ENCODE measurements at places on chromosomes 2 and 18.
A peak's percentile ranks its signal among the peaks of the same experiment; 100 is the strongest.

DNA sequence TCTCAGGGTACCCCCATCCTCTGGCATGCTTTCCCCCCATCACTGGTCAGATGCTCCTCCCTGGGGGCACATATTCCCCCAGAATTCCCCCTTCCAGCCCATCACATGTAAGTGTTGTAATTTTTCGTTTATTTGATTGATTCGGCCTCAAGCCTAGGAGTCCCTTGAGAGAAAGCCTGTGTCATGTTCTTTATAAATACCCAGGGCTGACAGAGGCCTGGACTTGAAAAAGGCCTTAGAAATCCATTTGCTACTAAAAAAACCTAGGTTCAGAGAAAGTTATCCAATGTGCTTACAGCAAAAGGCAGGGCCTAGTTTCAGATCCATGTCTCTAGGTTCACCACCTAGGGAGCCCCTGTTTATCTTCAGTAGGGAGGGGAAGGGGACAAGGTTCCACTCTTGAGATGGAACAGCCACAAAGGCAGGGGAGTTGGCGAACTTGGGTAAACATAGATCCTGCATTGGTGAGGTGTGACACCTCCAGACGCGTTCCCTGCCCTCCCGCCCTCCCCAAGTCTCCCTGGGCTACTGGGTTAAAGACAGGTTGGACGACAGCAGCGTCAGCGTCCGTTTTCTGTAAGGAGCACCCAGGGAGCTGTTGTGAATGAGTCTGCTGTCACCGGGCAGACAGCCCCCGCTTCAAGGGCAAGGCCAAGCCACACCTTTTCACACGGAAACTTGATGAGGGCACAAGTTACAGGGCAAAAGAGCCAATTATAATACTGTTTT lies 147.8 kb downstream of the EN1 start:
- no peak for DNase-seq

- no peak for DNase-seq
Observed at GRCh38 chr2:48200620-48201293, 294.5 kb upstream of the FBXO11 start.

- DNase-seq, result no peak
Observed at GRCh38 chr2:96414161-96414710, 78.7 kb downstream of the NCAPH start.

DNA sequence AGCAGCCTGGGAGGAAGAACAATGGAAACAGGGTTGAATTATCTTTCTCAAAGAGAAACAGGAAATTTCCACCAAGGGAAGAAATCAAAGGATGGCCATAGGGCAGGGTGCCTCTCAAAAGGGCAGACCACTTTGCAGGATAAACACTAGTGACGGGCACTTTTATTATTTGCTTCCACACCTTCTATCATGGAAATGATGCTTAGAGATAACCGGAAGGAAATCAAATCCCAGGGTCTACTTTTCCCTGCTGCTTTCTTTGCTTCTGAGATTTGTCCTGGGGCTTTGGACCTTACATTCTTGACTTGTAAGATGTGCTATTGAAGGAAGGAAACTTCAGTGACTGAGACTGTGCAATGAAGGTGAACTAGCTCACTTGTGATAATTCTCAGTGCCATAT lies 1.1 kb upstream of the SCN9A start:
- no peak for DNase-seq

- no peak for DNase-seq
Observed at GRCh38 chr2:55045780-55046179, 4.5 kb downstream of the RTN4 start.

DNA sequence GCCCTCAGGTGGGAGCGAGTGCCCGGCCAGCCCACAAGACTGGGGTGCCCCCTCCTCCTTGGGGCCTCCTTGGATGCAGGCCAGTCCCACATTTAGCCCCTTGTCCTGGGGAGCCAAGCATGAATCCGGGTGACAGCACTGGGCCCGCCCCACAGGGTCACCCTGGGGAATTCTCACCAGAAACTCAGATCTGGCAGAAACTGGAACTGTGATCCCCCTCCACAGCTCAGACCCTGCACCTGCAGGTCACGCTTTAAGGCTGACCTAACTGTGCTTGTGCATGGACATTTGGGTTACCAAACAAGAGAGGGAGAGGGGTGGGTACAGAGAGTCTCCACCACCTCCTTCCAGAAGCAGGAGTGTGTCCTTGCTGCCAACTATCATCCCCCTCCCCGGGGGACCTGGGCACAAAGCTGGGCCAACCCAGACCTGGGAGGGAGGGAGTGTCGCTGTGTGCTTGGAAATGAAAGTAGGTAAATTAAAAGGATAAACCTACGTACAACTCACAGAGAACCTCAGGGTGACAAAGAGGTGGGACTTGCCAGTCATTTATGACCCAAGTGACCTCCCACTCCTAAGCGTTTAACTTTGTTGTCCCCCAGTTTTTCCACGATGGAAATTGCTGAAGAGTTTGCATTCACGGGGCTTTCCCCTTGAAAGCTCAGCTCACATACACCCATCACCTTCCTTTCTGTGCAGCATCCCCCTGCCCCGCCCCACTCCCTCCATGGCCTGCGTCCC lies 9.1 kb downstream of the ITM2C start:
- DNase-seq, result peak; percentile 42

- DNase-seq, result no peak
Observed at GRCh38 chr2:169452080-169452479, 27.2 kb upstream of the BBS5 start.

- DNase-seq, result no peak
Observed at GRCh38 chr2:24580561-24580960, 89.5 kb downstream of the NCOA1 start.

GRCh38 chr2:134170294-134170693 lies 83.6 kb upstream of the MGAT5 start:
- DNase-seq, result no peak

DNA sequence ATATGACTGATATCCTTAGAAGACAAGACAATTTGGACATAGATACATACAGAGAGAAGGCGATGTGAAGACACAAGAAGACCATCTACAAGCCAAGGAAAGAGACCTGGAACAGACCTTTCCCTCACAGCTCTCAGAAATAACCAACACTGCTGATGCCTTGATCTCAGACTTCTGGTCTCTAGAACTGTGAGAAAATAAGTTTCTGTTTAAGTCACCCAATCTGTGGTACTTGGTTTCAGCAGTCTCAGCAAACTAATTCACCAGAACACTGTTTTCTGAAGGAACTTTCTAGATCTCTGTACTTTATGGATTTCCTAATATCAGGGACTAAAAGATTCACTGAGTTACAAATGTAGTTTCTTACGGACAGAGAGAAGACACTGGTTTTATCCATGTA lies 58.8 kb downstream of the NAB1 start:
- DNase-seq, result no peak

DNA sequence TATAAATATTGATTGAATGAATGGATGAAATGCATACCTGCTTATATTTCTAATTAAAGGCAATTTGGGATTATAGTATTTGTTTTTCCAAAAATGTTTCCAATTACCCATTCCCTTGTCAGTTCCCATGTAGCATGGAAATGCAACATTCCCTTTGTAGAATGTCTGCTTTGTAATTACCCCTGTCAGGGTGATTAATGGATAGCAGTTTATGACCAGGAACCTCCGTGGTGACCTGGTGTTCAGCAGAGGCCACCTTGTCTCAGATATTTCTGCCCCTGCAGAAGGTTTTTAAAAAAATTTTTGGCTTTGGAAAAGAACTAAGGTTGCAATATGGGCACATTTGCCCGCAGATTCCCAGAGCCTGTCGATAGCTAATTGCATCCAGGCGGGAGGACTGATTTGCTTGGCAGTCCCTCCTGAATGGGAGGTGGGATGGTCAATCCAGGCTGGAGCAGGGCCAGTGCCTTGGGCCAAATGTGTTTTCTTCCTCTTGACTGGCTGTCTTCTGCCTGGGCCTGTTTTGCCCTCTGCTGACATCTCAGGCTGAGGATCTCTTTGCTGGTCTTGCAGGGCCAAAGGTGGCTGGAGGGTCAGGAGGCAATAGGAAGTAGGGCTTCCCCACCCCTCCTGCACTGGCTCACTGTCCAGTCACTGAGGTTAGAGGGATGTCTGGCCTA lies 82.1 kb downstream of the TMEM182 start:
- peak; percentile 64 for DNase-seq

DNA sequence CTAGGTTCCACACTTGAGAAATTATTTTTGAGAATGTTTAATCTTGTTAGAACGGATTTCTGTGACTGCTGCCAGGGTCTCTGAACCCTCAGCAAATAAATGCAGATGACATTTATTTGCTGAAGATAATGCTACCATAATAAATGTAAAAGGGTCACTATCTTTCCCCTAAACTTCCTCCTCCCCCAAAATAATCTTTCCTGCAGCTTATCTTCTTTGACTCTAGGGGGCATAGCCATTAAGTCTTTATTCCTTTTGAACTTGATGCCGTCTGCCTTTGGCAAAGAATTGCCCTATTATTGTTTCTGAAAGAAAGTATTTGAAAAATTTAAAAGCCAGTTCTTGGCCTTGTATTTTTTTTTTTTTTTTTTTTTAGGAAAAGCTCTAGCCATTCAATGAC lies 63.6 kb upstream of the ACSL3 start:
- no peak for DNase-seq
